ENCODE measurements at places on chromosomes 5 and 9.

GRCh38 chr9:36969216-36969771 lies 64.8 kb downstream of the PAX5 start:
- DNase-seq: no peak

- DNase-seq: no peak
These were observed 15.8 kb downstream of the PSMB7 start for GRCh38 chr9:124399323-124399967.

DNA sequence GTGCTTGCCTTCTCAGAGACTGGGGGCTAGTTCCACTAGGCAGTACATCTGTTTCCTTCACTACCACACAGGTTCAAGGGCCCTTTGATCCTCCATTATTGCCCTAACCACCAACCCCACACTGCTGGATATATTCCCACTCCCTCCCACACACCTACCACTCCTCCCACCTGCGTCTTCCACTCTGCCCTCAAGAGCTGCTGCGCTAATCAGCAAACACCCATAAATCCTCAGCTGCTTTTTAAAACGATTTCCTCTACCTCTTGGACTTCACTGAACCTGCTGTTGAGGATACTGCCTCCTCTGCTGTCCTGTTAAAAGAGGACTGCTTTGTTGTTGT lies 120.9 kb downstream of the MAPKAP1 start:
- no peak for DNase-seq

- DNase-seq: no peak
These were observed 32.3 kb upstream of the FAM81B start for GRCh38 chr5:95358848-95359247.

DNA sequence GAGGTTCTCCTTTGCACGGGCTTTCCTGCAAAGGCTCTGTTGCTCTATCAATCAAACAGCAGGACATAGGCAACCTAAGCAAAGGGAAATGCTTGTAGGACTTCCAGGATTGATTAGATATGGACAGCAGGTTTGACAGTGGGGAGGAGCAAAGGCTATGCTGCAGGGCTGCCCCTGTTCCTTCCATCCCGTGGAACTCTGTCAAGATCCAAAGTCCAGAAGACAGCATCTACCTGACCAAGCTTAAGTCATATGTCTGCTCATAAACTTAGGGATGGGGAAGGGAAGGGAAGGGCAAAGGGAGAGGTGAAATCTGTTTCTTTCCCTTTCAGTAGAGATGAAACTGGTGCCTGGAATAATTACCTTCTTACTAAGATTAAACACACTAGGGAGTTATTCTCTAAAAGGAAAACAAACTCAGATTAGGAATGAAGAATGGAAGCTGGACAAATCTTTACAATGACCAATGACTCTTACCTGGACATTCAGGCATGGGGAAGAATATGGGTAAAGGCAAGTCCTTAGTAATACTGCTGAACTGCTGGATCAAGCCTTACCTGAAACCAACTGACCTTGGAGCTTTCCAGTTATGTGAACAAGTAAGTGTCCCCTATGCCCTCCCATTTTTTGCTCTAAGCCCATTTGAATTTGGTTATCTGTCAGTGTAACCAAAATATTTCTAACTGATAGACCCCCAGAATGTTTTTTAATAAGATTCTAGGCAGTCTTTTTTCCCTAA lies 8.4 kb upstream of the ACOT12 start:
- no peak for DNase-seq

DNA sequence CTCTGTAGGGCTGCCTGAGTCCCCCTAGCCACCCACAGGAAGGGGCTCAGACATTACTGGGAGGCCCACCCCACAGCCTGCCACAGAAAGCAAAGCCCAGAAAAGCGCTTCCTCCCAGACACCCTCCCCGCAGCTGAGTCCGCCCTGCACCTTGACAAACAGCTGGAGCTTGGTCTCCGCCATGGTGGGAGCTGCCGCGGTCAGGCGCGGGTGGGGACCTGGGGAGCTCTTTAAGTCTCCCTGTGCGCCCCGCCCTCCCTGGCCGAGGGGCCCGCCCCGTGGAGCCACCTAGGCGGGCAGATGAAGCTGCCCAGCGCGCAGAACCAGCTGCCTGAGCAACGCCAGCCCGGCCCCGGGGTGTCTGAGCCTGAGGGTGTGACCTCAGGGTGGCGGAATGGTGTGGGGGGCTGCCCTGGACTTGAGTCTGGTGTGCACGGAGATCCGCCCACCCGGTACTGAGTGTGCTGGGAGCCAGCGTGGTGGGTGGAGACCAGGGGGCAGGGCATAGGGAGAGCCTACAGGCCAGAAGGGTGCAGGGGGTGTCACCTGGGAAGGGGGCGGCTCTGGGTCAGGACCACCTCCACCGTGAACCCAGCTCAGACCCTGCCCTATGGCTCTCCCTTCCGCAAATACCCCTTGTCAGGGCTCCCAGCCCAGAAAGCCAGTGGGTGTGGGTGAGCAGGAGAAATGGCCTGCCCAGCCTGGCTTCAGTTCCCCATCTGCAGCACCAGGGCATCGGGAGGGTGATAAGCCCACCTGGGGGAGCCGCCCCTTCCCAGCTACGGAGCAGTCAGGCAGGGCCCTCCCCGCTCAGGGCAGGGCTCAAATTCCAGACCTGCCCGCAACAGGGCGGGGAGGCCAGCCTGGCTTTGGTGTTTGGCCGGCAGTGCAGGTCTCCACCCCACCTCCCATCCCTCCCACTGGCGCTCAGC lies at the start of gene CLIC3:
CLIC3 (minus strand) TSS at position 208 of the 932 bp plus-strand sequence; CDS start at position 183, 25 bp downstream.
- DNase-seq: peak; percentile 28

- DNase-seq: no peak
These were observed 290.3 kb upstream of the SGCD start for GRCh38 chr5:156036640-156037039.

- DNase-seq: no peak
These were observed 38.5 kb upstream of the FAM81B start for GRCh38 chr5:95352691-95353090.

DNA sequence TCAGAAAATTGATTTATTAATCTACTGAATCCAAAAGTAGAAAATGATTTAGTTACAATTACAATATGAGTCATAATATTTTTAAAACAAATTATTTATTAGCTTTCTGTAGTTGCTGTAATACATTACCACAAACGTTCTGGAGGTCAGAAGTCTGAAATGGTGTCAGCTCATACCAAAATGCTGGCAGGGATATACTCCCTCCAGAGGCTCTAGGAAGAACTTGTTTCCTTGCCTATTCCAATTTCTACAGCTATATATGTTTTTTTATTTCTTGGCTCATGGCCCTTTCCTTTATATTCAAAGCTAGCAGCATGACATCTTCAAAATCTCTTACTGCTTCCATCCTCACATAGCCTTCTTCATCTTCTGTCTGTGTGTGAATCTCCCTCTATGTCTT lies 667.9 kb upstream of the ITGA1 start:
- DNase-seq: no peak

DNA sequence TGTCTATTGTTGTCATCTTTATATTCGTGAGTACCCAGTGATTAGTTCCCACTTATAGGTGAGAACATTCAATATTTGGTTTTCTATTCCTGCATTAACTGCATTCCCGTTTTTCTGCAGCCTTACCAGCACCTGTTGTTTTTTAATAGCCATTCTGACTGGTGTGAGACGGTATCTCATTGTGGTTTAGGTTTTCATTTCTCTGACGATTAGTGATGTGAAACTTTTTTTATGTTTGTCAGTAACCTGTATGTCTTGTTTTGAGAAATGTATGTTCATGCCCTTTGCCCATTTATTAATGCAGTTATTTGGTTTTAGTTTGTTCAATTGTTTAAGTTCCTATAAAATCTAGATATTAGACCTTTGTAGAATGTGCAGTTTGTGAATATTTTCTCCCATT lies 546.0 kb upstream of the RORB start:
- DNase-seq: no peak

- DNase-seq: no peak
These were observed 247.2 kb downstream of the DENND1A start for GRCh38 chr9:123682746-123683145.

GRCh38 chr5:57311251-57311650 lies 137.4 kb downstream of the GPBP1 start:
- no peak for DNase-seq

GRCh38 chr5:156838961-156839360 lies 11.1 kb upstream of the PPP1R2B start:
- DNase-seq: no peak

DNA sequence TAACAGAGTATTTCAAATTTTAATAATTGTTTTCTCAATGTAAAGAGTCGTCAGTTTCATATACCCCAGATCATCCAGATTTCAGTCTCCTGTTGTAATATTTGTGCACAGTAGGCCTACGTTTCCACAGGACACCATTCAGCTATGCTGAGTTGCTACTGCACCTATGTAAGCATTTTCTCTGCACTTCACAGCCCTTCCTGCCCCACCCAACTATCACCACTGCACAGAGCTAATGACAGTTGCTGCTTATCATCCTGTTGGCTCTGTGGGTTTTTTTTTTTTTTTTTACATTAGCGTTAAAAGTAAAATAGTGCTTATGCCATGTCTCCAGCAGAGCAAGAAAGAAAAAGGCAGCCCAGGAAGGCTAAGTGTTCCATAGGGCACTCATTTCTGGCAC lies 5.9 kb upstream of the PRKACG start:
- peak; percentile 9 for DNase-seq

DNA sequence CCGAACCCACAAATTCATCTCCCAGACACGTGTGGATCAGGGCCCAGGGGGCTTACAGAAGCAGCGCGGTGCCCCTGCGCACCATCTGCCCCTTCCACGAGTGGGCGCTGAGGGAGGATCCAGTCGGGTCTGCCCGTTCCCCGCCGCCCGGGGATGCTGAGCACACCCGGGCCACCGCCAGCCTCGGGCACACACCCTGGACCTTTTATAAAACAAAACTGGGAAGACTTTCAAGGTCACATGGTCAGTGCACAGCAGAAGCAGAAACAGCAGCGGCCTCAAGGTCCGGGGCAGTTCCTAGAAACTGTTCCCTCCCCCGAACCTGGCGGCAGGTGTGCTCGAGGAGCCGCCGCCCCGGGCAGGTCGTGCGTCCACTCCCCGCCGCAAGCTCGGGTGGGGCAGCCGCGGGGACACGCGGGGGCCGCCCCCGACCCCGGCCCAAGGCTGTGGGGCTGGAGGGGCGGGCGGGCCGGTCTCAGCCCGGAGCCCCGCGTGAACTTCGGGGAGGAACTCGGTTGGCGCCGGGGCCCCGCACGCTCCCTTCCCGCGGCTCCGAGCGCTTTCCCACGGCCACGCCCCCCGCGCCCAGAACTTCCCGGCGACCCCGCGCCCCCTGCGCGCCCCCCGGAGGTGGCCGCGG lies 633 bp upstream of the PPP1R26 start:
- DNase-seq: no peak

GRCh38 chr9:72256931-72257330 lies 107.7 kb downstream of the GDA start:
- no peak for DNase-seq

DNA sequence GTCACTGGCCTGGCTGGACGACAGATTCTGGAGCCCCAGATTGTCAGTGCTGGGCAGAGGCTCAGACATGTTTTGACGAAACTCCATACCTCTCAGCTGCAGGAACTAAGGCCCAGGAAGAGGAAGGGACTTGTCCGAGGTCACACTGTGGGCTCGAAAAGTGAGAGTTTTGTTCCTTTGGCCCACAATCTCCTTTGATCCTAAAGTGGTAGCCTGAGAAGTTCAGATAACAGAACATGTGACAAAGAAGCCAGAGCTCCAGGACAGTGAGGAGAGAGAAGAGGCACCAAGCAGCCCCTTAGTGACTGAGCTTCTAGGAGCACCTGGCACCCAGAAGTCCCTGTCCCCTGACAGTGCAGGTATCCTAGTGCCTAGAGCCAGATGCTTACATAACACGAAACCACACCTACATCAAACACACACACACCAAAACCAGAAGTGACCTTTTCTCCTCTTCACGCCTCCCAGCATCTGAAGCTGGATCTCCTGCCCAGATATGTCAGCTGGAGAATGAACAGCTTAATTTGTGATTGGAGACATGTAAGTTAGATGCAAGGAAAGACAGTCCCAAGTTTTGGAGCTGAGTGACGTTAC lies 88.9 kb downstream of the ADRB2 start:
- DNase-seq: no peak

GRCh38 chr5:10836986-10837385 lies 76.0 kb upstream of the DAP start:
- DNase-seq: no peak

DNA sequence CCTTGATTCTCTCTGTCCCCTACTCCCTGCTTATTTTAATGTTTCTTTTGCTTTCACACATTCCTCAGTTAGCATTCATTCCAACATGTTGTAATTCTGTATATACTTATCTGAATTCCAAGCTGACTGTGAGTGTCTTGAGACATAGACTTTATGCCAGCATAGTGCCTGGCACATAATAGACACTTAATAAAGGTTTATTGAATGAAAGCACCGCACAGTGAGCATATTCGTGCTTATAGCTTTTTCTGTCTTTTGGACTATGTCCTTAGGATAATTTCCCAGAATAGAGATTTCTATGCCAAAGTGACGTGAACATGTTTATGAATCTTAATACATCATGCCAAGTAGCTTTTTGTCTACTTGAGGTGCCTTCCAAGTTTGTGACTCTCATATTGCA lies 174.6 kb downstream of the CD180 start:
- no peak for DNase-seq

GRCh38 chr9:84271531-84271900 lies 69.0 kb downstream of the SLC28A3 start:
- no peak for DNase-seq

- no peak for DNase-seq
These were observed 13.4 kb upstream of the CPLX2 start for GRCh38 chr5:175857986-175858385.

DNA sequence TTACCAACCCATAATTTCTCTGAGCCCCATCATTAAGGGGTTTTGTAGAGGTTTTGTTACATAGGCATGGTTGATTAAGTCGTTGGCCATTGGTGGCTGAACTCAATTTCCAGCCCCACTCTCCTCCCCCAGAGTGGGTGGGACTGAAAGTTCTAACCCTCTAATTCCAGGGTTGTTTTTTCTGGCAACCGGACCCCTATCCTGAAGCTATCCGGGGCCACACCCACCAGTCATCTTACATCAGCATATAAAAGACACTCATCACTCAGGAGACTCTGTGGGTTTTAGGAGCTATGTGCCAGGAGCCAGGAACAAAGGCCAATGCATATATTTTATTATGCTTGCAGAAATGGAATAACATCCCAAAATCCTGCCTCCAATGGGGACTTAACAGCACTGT lies 186.0 kb downstream of the NXNL2 start:
- no peak for DNase-seq

GRCh38 chr9:95420518-95420917 lies 96.3 kb downstream of the PTCH1 start:
- DNase-seq: no peak

Data from stimulated activated CD8-positive, alpha-beta memory T cell treated with anti-CD3 and anti-CD28 coated beads, Interleukin-2, amount 100 ng/mL, for 1 hour (primary cell).